ENCODE measurements at places on chromosomes 12 and 14.

GRCh38 chr12:49616533-49617219, 6.7 kb upstream of the PRPF40B start:
- DNase-seq: no peak

GRCh38 chr12:90682398-90682797, 272.6 kb downstream of the CCER1 start:
- peak; percentile 73 for DNase-seq

DNA sequence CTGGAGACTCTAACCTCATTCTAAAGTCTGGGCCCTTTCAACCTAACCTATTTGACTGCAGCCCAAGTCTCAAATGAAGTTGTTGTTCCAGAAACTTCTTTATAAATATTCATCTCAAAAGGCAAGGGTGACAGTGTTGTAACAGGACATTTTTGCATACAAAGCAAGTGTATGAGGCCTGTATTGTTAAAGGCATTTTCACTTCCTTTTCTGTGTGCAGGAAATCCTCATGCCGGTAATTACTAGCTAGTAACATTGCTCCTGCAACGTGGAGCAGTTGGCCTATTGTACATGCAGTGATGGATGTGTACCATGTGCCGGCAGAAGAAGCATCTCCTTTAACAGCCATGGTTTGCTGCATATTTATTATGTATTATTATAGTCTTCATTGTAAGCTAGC, 156.5 kb upstream of the RMST start:
- no peak for DNase-seq

DNA sequence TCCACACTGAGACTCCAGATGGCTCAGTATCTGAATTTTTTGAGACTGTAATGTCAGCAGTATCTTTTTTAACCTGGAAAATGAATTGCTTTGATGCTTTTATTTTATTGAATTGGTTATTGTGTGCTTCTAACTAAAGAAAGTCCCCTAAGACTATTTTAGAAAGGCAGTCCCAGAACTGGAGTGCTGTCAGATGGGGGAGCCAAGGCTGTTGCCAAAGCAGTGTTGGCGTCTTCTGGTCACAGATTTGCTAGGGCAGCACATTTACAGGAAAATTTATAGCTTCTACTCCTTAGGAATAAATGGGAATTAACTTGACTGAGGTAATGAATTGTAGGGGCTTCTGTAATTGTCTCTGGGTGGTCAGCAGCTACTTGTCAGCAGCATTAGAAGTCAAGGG, 157.1 kb upstream of the ARHGAP5 start:
- DNase-seq: no peak

- no peak for DNase-seq
These were observed 458 bp downstream of the SSPN start for GRCh38 chr12:26195641-26196420.

DNA sequence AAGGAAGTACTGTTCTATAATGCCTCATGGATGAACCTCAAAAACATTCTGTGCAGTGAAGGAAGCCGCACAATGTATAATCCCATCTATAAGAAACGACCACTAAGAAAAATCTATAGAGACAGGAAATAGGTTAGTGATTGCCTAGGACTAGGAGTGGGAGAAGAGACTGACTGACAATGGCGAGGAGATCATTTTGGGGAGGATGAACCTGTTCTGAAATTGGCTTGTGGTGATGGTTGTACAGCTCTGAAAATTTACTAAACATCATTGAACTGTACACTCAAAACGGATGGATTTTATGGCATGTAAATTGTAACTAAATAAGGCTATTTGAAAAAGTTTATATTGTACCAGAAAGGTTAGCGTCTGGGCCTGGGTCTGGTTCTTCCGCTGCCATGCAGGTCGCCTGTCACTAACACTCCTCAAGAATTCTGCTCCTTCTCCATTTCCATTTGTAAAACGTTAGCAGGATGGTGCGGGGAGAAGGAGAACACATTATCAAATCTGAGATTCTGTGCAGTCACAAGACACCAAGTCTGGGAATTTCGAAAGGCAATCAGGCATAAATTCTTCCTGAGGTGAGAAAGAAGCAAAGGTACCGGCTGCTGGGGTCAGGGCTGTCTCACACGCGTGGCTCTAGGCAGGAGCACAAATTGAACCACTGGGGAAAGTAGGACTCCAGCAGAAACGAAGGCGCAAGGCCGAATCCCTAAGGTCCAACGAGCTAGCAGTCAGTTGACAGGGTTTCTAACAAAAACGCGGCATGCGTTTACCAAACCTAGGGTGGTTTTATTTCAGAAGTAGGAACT, 845 bp upstream of the COCH start:
- no peak for DNase-seq

GRCh38 chr14:102731101-102731870, 46.0 kb upstream of the TRAF3 start:
- no peak for DNase-seq

DNA sequence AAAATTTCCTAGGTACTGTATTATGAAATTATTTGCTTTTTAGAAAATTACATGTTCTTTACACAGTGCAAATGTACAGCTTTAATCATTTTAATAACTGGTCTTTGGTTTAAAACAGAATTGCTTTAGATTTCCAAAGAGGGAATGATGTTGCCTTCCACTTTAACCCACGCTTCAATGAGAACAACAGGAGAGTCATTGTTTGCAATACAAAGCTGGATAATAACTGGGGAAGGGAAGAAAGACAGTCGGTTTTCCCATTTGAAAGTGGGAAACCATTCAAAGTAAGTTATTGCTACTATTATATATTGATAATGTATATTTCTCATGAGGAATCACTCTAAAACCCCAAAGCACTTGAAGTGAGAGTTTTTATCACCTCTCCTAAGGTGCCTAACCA, 13.4 kb downstream of the LGALS3 start:
- DNase-seq: no peak

DNA sequence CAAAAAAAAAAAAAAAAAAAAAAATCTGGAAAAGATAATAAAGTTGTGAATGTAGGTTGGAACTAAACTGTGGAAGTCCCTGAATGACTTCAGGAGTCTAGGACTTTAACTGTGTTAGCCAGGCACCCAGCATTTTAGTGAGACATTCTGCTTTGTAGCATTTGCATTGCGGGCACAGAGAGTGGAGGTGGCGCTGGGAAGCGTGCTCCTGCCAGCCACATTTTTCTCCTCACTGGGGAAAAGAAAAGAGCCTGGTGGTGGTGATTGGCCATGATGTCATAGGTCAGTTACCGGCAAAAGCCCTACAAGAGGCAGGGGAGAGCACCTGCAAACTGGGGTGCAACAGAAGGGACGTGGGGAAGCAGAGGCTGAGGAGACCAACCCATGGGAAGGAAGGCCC, 9.7 kb upstream of the GAPDH start:
- no peak for DNase-seq

- DNase-seq: no peak
These were observed 86.3 kb downstream of the SEC23A start for GRCh38 chr14:39016733-39017095.

GRCh38 chr12:122518908-122519307, 7.8 kb downstream of the RSRC2 start:
- no peak for DNase-seq

DNA sequence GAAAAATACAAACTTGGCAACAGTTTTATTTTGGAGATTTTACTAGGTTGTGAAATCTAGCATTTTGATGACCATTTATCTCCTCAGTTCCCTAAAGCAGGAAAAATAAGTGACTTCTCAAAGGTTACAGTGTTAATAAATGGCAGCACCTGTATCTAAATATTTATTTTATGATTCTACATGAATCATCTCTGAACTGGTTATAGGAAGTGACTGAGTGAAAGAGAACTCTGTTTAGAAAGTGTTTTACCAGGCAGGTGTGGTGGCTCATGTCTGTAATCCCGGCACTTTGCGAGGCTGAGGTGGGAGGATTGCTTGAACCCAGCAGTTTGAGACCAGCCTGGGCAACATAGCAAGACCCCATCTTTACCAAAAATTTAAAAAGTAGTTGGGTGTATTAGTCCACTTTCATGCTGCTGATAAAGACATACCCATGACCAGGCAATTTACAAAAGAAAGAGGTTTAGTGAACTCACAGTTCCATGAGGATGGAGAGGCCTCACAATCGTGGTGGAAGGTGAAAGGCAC, 26.3 kb downstream of the MIPOL1 start:
- no peak for DNase-seq

DNA sequence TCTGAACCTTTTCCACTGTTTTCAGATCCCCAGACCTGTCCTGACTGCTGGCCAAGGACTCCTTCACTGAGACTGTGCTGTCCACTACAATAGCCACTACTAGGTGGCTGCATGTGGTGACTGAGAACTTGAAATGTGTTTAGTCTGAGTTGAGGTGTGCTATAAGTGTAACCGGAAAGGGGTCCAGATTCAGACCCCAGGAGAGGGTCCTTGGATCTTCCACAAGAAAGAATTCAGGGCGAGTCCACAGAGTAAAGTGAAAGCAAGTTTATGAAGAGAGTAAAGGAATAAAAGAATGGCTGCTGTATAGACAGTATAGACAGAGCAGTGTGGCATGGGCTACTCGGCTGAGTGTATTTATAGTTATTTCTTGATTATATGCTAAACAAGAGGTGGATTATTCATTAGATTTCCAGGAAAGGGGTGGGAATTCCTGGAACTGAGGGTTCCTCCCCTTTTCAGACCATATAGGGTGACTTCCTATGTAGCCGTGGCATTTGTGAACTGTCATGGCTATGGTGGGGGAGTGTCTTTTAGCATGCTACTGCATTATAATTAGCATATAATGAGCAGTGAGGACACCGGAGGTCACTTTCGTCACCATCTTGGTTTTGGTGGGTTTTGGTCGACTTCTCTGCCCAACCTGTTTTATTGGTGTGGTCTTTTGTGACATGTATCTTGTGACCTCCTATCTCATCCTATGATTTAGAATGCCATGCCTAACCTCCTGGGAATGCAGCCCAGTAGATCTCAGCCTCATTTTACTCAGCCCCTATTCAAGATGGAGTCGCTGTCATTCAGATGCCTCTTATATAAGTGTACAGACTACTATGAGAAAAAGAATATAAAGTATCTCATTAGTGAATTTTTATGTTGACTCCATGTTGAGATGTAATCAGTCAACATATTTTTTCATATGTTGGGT, 70.0 kb upstream of the SRSF5 start:
- DNase-seq: no peak

- DNase-seq: no peak
These were observed 33.1 kb downstream of the FERMT2 start for GRCh38 chr14:52917735-52918134.

GRCh38 chr12:2244013-2244861, 191.4 kb downstream of the CACNA1C start:
- peak; percentile 96 for DNase-seq

DNA sequence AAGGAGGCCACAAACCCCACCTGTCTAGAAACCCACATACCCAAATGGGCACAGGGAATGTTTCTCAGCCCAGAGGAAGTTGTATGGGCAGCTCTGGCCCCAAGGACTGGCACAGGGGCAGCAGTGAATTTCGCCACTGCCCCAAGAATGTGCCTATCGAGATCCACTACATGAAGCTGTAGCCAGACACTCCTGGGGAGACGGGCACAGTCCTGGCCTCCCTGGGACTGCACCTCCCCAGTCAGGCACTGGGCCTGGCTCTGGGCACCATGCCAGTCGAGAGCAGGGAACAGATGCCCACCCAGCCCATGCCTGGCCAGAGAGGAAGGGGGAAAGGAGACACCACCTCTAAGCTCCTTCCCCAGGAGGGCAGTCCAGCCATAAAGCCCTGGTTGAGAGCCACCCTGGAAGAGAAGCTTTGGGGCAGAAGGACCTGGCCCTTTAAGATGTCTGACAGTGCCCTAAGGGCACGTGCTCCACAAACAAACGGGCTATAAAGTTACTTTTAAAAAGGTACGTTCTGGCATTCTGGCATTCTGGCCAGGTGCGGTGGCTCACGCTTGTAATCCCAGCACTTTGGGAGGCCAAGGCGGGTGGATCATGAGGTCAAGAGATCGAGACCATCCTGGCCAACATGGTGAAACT, 8.4 kb downstream of the ADCY6 start:
- no peak for DNase-seq

GRCh38 chr14:77067632-77068516, 30.2 kb upstream of the CIPC start:
- no peak for DNase-seq

- DNase-seq: no peak
These were observed 3.6 kb upstream of the FZD10 start for GRCh38 chr12:130158754-130159059.

DNA sequence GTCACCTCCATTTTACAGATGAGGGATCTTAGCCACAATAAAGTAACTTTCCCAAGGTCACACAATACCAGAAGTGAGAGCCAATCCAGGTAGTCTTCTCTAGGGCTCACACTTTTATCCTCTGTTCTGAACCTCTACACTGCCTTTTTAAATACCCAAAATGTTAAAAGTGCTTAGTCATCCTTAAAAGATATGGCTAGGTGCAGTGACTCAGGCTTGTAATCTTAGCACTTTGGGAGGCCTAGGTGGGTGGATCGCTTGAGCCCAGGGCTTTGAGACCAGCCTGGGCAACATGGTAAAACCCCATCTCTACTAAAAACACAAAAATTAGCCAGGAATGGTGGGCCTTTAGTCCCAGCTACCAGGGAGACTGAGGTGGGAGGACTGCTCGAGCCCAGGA, 104.1 kb upstream of the PPP4R3A start:
- no peak for DNase-seq

- DNase-seq: no peak
These were observed 9.5 kb downstream of the VASH1 start for GRCh38 chr14:76770521-76771436.

DNA sequence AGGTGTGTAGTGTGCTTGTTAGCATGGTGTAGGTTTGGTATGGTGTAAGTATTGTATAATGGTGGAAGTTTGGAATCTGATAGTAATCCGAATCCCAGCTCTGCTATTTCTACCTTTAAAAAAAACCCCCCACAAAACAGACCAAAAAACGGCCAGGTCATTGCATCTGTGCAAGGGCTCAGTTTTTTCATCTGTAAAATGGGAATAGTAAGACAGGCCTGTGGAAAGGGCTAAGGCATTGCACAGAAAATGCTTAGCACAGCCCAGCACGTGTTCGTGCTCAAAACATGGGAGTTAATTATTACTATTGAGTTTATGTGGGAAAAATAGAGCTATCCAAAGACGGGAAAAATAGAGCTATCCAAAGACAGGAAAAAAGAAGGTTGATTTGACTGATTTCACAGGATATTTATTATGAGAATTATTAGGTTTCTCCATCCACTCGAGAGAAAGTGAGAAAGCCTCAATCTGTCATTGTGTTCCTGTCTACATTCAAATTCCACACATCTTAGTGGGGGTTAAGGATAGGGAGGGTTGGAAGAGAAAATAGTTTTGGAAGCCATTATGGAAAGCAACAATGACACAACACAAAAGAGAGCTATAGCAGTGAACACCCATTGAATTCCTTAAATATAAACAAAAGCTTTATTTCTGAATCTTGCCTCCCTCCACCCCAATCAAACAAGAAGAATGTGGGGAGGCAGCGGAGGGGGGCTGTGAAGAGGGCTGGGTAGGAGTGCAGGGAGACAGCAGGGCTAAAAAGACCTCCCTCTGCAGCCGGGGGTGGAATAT, 126.8 kb upstream of the MAX start:
- DNase-seq: no peak

- no peak for DNase-seq
These were observed 257.6 kb downstream of the C12orf75 start for GRCh38 chr12:105588106-105588505.
